CD4-positive, alpha-beta T cell (primary cell): ENCODE measurements at places on chromosomes 5 and 9. TPM values are rescaled to one million over a fixed set of nuclear protein-coding genes. Genes with fewer than 3 reads are reported as not detected.
A peak's percentile ranks its signal among the peaks of the same experiment; 100 is the strongest.

The PGGT1B gene
- 39.3 TPM for total RNA-seq

The RAB3C gene
- total RNA-seq, result not detected

The CDH12 gene
- total RNA-seq, result not detected

The SPATA31C2 gene
- not detected for total RNA-seq

The PRDM9 gene
- not detected for total RNA-seq

The GPX8 gene
- not detected for total RNA-seq

DNA sequence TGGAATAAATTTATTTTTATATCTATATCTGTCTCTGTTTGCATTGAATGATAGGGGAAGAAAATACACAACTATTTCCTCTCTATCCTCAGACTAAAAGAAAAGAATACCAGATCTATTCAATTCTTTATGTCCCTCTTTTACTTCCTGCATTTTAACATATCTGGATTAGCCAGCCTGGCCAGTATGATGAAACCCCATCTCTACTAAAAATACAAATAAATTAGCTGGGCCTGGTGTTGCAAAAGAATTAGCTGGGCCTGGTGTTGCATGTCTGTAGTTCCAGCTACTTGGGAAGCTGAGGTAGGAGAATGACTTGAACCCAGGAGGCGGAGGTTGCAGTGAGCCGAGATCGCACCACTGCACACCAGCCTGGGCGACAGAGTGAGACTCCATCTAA lies 182.0 kb downstream of the LURAP1L start:
- no peak overlapping the region for H3K4me3 ChIP-seq
- no peak for DNase-seq
- no peaks in the 10 kb centered on the region for H3K27me3 ChIP-seq
- H3K36me3 ChIP-seq, result no peaks in the 10 kb centered on the region
- no peak overlapping the region for H3K27ac ChIP-seq

DNA sequence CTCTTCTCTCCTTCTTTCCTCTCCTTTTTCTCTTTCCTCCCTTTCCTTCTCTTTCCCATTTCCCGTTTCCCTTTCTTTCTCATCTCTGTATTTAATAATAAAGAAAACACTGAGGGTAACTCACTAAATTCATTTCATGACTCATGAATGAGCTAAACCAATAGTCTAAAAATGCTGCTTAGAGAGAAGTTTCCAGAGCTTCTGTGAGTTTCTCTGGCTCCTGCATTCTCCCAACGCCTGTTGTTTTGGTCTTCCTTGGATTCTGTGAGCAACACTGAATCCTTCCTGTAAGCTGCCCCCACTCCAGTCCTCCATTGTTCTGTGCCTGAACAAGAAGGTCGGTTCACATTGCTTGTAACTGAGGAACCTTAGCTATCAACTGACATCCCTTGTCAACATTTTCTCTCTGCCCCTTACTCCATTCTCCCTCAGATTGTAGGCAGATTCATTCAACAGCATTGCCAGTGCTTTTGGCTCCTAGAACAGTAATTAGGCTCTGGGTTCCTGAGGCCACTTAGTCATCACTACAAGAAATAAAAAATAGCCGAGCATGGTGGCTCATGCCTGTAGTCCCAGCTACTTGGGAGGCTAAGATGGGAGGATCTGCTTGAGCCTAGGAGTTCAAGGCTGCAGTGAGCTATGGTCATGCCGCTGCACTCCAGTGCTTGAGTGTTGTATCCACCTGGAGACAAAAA lies 237.7 kb upstream of the KLF4 start:
- no peaks in the 10 kb centered on the region for H3K4me1 ChIP-seq
- H3K4me3 ChIP-seq, result no peak overlapping the region
- no peak for DNase-seq
- no peaks in the 10 kb centered on the region for H3K27me3 ChIP-seq
- no peak overlapping the region for H3K27ac ChIP-seq

- H3K36me3 ChIP-seq, result peaks cover 30% of the 10 kb centered on the region
- H3K4me3 ChIP-seq, result peak overlapping the region; percentile 75
- no peak overlapping the region for H3K27ac ChIP-seq
Measured at GRCh38 chr9:128190516-128191405, 611 bp downstream of the CIZ1 start.

DNA sequence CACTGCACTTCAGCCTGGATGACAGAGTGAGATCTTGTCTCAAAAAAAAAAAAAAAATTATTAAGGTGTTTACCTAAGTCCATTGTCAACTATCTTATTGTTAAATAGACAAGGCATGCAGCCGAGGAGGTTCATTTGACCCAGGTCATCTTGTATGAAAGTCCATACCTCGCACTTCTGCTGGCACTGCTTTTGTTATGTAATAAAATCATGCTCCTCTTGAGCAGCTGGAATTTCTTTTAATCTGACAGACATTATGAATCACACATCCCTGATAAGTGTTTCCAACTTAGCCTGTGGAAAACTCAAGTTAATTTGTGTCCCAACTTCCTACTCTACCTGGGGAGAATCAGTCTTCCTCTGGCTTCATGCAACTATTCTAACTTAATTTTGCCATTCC lies 315.6 kb upstream of the KLF4 start:
- no peaks in the 10 kb centered on the region for H3K27me3 ChIP-seq
- H3K36me3 ChIP-seq, result no peaks in the 10 kb centered on the region
- no peaks in the 10 kb centered on the region for H3K4me1 ChIP-seq
- DNase-seq, result no peak
- no peak overlapping the region for H3K27ac ChIP-seq

DNA sequence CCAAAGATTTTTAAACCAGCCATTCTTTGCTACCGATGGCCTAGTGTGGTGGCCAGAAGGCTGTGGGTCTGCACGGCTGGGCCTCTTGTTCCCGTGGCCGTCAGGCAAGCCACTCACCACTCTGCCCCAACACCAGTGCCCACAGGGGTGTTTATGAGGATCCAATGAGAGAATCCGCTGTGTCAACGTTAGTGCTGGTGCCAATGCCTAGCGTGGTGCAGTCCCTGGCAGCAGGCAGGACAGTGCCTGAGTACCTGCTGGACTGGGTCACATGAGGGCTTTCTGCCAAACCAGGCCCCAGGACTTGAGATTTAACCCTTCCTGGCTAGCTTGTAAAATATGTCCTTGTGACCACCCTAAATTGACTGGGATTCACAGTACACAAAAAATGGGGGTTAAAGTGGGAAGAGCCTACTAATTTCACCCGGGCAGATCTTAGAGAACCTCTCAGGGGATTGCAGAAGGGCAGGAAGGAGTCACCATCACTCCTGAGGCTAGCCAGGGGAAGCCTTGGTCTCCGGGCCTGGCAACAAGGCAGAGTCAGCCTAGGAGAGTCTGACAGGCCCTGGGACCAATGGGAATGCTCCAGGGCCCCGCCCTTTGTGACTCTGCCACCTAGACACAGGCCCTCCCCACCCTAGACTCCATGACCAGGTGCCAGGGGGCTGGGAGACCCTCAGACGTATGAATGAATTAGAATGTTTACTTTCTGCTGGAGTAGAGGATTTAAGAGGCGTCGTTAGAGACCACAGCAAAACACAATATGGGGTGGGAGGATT lies 63.2 kb upstream of the FSTL4 start:
- H3K27me3 ChIP-seq, result peaks cover 3% of the 10 kb centered on the region
- no peaks in the 10 kb centered on the region for H3K36me3 ChIP-seq
- H3K4me3 ChIP-seq, result no peak overlapping the region

GRCh38 chr5:68680366-68680765 lies 413.4 kb upstream of the SLC30A5 start:
- no peaks in the 10 kb centered on the region for H3K36me3 ChIP-seq
- no peaks in the 10 kb centered on the region for H3K27me3 ChIP-seq
- no peak for DNase-seq
- no peaks in the 10 kb centered on the region for H3K4me1 ChIP-seq
- H3K4me3 ChIP-seq, result no peak overlapping the region

- H3K4me3 ChIP-seq, result no peak overlapping the region
- DNase-seq, result no peak
- H3K36me3 ChIP-seq, result no peaks in the 10 kb centered on the region
- H3K4me1 ChIP-seq, result no peaks in the 10 kb centered on the region
- no peaks in the 10 kb centered on the region for H3K27me3 ChIP-seq
- no peak overlapping the region for H3K27ac ChIP-seq
Measured at GRCh38 chr5:116375926-116376325, 198.7 kb downstream of the SEMA6A start.

- no peak overlapping the region for H3K4me3 ChIP-seq
- no peaks in the 10 kb centered on the region for H3K27me3 ChIP-seq
- H3K4me1 ChIP-seq, result peaks cover 3% of the 10 kb centered on the region
- no peak overlapping the region for H3K27ac ChIP-seq
- no peak for DNase-seq
- H3K36me3 ChIP-seq, result no peaks in the 10 kb centered on the region
Measured at GRCh38 chr5:68333649-68334552, 118.3 kb downstream of the PIK3R1 start.

DNA sequence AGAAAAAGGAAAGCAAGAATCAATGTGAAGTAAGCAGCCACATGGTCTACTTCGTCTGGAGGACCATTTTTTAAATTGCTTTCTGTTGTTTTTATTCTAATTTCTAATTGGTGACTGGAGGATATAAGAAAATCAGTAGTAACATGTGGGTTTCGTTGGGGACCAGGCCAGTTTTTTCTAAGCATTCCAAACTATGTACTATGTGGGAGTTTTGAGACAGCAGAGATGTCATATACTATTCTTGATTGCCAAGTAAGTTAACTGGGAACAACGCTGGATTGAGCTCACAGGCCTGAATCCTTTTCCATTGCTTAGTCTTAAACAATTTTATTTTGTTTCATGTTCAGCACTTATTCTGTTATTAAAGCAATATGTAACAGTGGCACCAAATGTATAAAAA lies 225.7 kb downstream of the TMEM167A start:
- no peak for DNase-seq
- no peaks in the 10 kb centered on the region for H3K4me1 ChIP-seq
- H3K27ac ChIP-seq, result no peak overlapping the region
- H3K27me3 ChIP-seq, result no peaks in the 10 kb centered on the region
- no peak overlapping the region for H3K4me3 ChIP-seq
- H3K36me3 ChIP-seq, result no peaks in the 10 kb centered on the region

- H3K4me1 ChIP-seq, result no peaks in the 10 kb centered on the region
- no peak overlapping the region for H3K4me3 ChIP-seq
- no peak overlapping the region for H3K27ac ChIP-seq
- no peak for DNase-seq
- no peaks in the 10 kb centered on the region for H3K27me3 ChIP-seq
Measured at GRCh38 chr5:172427202-172427601, 27.1 kb downstream of the SH3PXD2B start.
